ENCODE measurements at places on chromosomes 1 and 21. TPM values are rescaled to one million over a fixed set of nuclear protein-coding genes. Genes with fewer than 3 reads are reported as not detected.

Gene FMO3
- not detected for total RNA-seq

Gene MAP3K21
- 1.1 TPM for total RNA-seq

Gene MCOLN2
- total RNA-seq, result 6.2 TPM

Gene TRABD2B
- total RNA-seq, result not detected

Gene UBIAD1
- 14.0 TPM for total RNA-seq

Gene CYP4A11
- not detected for total RNA-seq

Gene RAB7B
- 11.0 TPM for total RNA-seq

Gene KRTAP20-2
- not detected for total RNA-seq
